ENCODE measurements at places on chromosomes 12 and 14.
A peak's percentile ranks its signal among the peaks of the same experiment; 100 is the strongest.

DNA sequence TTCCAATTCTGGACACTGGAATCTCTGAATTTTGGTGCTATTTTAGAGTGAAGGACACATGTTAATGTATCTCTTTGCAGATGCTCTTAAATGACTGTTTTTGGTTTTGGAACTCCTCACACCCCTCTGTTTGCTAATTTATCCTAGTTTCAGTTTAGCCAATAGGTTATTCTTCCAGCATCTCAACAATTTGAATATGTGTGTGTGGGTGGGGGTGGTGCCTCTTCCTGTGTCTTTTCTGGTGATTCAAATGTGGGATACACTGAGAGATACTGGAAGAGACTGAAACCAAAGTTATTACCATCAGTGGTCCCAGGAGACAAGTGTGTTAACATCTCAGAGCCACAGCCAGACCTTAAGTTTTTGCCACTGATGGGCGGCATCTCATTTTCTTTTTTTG, 1317.4 kb upstream of the TMEM132C start:
- no peak overlapping the region for H3K27ac ChIP-seq
- DNase-seq: no peak
- no peaks in the 10 kb centered on the region for H3K4me1 ChIP-seq
- H3K27me3 ChIP-seq: peaks cover 5% of the 10 kb centered on the region
- H3K4me3 ChIP-seq: no peak overlapping the region
- no peaks in the 10 kb centered on the region for H3K36me3 ChIP-seq

- no peak overlapping the region for H3K4me3 ChIP-seq
- H3K27me3 ChIP-seq: peaks cover 15% of the 10 kb centered on the region
- H3K4me1 ChIP-seq: peaks cover 4% of the 10 kb centered on the region
- DNase-seq: no peak
- H3K36me3 ChIP-seq: no peaks in the 10 kb centered on the region
Observed at GRCh38 chr14:96098309-96098998, 59.3 kb downstream of the C14orf132 start.

DNA sequence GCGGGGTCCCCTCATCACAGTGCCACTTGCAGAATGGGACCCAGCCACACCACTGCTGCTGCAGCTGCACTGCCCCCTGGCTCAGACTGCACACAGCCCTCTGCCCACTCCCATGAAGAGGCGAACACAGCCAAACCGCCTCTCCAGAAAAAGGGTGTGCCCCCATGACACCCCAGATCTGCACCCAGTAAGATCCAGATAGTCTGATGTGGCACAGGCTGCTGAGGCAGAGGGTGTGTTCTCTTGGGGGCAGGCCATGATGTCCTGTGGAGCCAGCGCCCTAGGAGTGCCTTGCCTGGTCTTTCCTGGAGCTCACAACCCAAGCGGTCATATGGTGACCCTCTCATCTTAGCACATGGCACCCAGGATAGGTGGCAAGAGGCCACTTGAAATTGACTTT, 44.4 kb downstream of the SLC8B1 start:
- peaks cover 4% of the 10 kb centered on the region for H3K4me1 ChIP-seq
- H3K4me3 ChIP-seq: no peak overlapping the region
- H3K36me3 ChIP-seq: no peaks in the 10 kb centered on the region
- no peaks in the 10 kb centered on the region for H3K27me3 ChIP-seq
- DNase-seq: no peak

DNA sequence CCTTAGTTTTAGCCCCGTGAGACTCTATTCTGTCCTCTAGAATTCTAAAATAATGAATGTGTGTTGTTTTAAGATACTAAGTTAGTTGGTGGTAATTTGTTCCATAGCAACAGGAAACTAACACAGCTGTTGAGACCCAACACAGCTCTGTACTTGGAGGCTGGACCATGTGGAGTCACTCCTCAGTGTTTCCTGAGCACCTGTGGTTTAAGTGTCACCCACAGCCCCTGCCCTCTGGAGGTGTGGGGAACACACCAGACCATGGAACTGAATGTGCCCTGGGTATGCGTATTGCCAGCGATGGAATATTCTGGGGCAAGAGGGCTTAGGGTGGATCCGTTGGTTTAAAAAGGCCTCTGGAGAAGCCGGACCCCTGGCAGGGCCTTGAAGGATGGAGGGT, 16.6 kb upstream of the GPR68 start:
- no peak for DNase-seq
- H3K4me3 ChIP-seq: peak overlapping the region; percentile 22
- H3K27ac ChIP-seq: no peak overlapping the region
- H3K4me1 ChIP-seq: peaks cover 49% of the 10 kb centered on the region
- H3K27me3 ChIP-seq: no peaks in the 10 kb centered on the region
- no peaks in the 10 kb centered on the region for H3K36me3 ChIP-seq

GRCh38 chr12:10205220-10205807, 7.4 kb upstream of the GABARAPL1 start:
- H3K27ac ChIP-seq: no peak overlapping the region
- no peak for DNase-seq
- peaks cover 2% of the 10 kb centered on the region for H3K4me1 ChIP-seq
- H3K27me3 ChIP-seq: peaks cover 12% of the 10 kb centered on the region
- peaks cover 2% of the 10 kb centered on the region for H3K36me3 ChIP-seq

GRCh38 chr12:104886418-104887401, 71.4 kb downstream of the SLC41A2 start:
- H3K27ac ChIP-seq: no peak overlapping the region
- H3K27me3 ChIP-seq: peaks cover 11% of the 10 kb centered on the region
- H3K4me3 ChIP-seq: no peak overlapping the region
- H3K4me1 ChIP-seq: no peaks in the 10 kb centered on the region
- H3K36me3 ChIP-seq: peaks cover 4% of the 10 kb centered on the region

DNA sequence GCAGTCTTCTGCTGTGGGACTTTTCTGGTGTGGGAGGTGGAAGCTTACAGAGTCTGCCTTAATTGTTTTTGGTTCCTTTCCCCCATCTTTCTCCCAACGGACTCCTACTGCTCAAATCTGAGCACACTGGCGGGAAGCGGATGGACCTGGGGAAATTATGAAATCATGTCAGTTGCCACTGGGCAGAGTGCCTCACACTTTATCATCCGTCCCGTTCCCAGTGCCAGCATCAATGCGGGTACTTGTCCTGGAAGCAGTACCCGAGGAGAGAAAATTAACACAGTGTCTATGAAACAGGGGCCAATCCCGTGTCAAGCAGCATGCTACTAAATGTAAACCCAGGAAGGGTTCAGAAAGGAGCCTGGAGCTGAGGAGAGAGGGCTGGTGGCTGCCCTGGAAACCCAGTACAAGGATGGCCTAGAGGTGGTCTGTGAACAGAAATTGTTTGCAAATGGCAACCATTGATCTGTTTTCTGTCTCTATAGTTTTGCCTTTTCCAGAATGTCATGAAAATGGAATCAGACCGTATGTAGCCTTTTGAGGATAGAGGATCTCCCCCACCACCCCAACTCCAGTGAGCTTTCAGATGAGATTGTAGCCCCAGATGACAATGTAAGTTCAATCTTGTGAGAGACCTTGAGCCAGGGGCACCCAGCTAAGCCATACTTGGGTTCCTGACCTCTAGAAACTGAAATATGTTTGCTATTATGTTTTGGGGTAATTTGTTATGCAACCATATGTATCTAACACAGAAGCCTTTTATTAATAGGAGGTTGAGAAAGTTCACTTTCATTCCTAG, 908 bp upstream of the CDKL1 start:
- peaks cover under 1% of the 10 kb centered on the region for H3K36me3 ChIP-seq
- no peaks in the 10 kb centered on the region for H3K27me3 ChIP-seq
- peak overlapping the region; percentile 91 for H3K4me3 ChIP-seq
- peak overlapping the region; percentile 24 for H3K27ac ChIP-seq
- no peak for DNase-seq
- H3K4me1 ChIP-seq: peaks cover 5% of the 10 kb centered on the region

- H3K27ac ChIP-seq: no peak overlapping the region
- peaks cover 57% of the 10 kb centered on the region for H3K27me3 ChIP-seq
- peaks cover 9% of the 10 kb centered on the region for H3K4me1 ChIP-seq
- no peak overlapping the region for H3K4me3 ChIP-seq
Observed at GRCh38 chr12:52836042-52836466, 1.9 kb upstream of the KRT79 start.

DNA sequence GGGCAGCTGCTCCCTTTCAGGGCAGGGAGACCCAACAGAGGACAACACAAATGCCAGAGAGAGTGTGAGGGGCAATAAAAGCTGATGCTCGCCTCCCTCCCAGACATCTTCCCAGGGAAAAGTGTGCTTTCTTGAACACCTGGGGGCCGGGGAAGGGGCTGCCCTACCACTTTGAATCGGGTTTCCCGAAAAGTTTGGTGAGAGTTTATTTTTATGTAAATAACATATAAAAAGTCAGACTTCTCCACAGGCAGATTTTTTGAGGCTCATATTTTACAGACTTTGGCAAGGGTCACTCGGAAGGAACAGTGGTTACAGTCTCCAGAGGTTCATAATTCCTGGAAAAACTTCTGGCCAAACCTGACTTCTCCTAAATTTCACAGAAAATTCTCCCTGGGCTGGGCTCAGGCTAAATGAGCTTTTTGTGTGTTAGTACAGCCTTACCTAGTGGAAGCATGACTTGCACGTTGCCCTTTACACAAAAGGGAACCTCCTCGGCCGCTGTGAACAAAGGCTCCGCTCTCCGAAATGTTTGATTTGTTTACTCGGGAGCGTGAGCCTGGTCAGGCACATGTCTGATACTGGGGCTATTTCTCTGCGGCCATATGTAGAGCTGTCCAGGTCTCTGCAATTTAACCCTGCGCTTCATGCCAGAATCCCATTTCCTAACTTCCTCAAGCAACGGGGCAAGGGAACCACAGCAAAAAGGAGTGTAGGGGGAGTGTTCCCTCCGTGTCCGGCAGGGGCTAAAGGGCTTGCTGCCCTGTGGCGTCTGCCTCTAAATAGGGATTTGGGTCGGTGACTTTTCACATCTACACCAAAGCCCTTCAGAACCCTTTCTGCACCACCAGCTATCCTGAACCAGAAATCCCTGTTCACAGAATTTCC, 3.4 kb downstream of the RTL1 start:
- H3K27ac ChIP-seq: no peak overlapping the region
- peaks cover 2% of the 10 kb centered on the region for H3K4me1 ChIP-seq
- H3K36me3 ChIP-seq: peaks cover 3% of the 10 kb centered on the region
- H3K4me3 ChIP-seq: no peak overlapping the region

Measured in T-helper 17 cell (primary cell).